CD4-positive, alpha-beta memory T cell (primary cell): ENCODE measurements at places on chromosomes 1 and 21. TPM values are rescaled to one million over a fixed set of nuclear protein-coding genes. Genes with fewer than 3 reads are reported as not detected.

- H3K36me3 ChIP-seq: no peaks in the 10 kb centered on the region
- H3K4me3 ChIP-seq: no peak overlapping the region
- no peak for DNase-seq
- no peaks in the 10 kb centered on the region for H3K4me1 ChIP-seq
- no peaks in the 10 kb centered on the region for H3K27me3 ChIP-seq
- no peak overlapping the region for H3K27ac ChIP-seq
Observed at GRCh38 chr1:192986110-192986747, 72.9 kb downstream of the UCHL5 start.

DNA sequence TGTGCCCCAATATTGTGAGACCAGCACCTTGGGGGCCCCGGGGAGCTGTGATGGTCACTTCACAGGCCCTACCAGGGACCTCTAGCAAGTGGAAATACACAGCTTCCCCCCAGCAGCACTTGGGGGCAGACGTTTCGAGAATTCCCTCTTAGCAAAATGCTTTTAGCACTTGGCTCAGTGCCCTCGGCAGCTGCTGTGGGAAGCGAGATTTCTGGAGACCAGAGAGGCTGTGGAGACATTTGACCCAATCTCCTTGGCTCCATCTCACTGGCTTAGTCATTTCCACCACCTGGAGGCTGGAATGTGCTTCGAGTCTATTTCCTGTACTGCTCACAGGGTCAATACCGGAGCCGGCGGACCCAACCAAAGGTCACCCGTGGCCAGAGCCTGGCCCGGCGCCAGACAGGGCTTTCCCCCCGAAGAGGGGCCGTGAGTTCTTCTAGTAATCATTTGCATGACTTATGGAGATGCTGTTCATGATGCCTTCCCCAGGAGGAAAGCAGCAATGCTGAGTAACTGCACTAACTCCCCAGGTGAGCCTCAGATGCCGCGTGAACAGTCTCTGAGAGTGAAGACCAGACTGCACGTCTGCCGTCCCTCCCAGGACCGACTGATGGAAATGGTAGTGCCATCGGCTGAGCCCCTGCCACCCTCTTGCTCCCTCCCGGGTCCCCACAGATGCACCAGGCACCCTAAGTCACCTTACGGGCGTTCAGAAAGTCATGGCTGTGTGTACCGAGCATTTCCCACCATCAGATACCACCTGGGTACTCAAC is 4.4 kb upstream of the C2CD2 start:
- no peaks in the 10 kb centered on the region for H3K36me3 ChIP-seq
- H3K27me3 ChIP-seq: no peaks in the 10 kb centered on the region
- no peak overlapping the region for H3K27ac ChIP-seq
- H3K4me1 ChIP-seq: peaks cover 6% of the 10 kb centered on the region
- DNase-seq: no peak
- H3K4me3 ChIP-seq: no peak overlapping the region

DNA sequence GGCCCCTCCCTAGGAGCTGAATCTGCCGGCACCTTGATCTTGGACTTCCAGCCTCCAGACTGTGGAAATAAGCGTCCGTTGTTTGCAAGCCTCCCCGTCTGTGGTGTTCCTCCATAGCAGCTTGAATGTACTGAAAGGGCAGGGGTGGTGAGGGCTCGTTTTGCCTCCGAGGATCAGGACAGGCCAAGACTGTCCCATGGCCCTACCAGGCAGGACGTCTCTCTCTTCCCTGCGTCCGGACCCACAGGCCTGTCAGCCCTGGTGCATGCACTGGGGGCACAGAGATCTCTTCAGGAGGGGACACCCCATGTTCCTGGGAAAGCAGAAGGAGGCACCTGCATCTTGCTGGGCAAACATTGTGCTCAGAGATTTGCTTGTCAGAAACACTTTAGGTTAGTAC is 156.3 kb upstream of the C1orf174 start:
- no peak overlapping the region for H3K4me3 ChIP-seq
- H3K27ac ChIP-seq: no peak overlapping the region
- H3K27me3 ChIP-seq: no peaks in the 10 kb centered on the region
- DNase-seq: no peak
- H3K36me3 ChIP-seq: no peaks in the 10 kb centered on the region

The TNFSF4 gene
- 3.9 TPM for total RNA-seq

DNA sequence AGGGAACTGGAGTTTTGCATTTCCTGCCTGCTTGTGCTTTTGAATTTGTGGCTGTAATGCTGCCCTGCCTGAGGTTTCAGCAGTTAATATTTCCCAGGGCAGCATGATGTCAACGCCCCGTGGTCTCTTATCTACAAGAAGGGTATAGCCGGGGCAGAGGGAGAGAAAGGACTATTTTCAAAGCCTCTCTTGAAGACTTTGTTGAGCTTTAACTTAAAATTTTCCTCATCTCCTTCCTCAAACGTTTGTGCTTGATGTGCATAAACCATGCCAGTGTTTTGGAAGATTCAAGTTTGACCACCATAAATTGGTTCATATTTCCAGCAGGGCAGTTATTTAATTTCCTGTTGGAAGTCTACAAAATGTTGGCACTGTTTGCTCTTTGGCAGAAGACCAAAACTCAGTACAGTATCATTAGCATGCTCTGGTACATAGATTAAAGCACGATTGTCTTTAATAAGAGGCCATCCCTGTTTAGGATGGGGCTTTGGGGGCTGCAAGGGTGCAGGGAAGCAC is 43.4 kb downstream of the ROR1 start:
- no peak for DNase-seq
- H3K4me1 ChIP-seq: no peaks in the 10 kb centered on the region
- H3K27me3 ChIP-seq: no peaks in the 10 kb centered on the region
- no peak overlapping the region for H3K4me3 ChIP-seq
- H3K36me3 ChIP-seq: no peaks in the 10 kb centered on the region

- H3K4me3 ChIP-seq: no peak overlapping the region
- no peaks in the 10 kb centered on the region for H3K27me3 ChIP-seq
- no peaks in the 10 kb centered on the region for H3K4me1 ChIP-seq
- no peaks in the 10 kb centered on the region for H3K36me3 ChIP-seq
Observed at GRCh38 chr1:76027341-76027740, 47.2 kb upstream of the ST6GALNAC3 start.

DNA sequence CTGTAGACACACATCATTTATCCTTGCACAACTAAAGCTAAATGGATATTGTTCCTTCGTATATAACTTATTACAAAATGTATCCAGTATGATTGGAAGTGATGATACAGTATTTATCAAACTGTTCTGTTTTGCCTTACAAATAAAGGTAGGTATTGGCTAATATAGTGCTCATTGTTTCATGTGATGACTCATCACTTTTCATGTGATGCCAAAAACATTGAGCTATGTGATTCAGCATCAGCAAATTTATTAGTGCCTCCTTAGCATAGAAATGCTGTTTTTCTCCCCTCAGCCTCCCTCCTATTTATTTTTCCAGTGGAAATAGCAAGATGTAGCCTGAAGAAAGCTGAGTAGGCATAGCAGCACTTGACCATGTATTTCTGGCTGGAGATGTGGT is 228.6 kb upstream of the LYPLAL1 start:
- H3K27me3 ChIP-seq: no peaks in the 10 kb centered on the region
- H3K36me3 ChIP-seq: no peaks in the 10 kb centered on the region
- DNase-seq: no peak
- no peaks in the 10 kb centered on the region for H3K4me1 ChIP-seq
- H3K27ac ChIP-seq: no peak overlapping the region

DNA sequence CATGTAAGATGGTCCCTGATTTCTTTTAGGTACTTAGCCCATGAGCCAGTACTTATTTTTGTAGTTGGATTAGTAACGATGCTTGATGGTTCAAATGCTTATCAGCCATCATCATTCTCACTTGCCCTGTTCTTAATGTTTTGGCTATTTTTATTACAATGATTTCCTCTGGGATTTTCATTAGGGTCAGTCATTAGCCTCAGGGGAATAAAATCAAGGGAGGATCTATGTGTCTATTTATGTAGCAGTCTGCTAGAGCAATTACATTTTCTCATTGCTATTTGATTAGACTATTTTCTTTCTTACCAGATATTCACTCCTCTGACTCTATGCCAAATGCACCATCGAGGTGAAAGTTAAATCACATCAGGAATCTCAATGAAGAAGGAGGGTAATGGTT is 10.9 kb upstream of the CCT8 start:
- H3K36me3 ChIP-seq: no peaks in the 10 kb centered on the region
- H3K27ac ChIP-seq: no peak overlapping the region
- no peak for DNase-seq
- peaks cover 39% of the 10 kb centered on the region for H3K4me1 ChIP-seq

GRCh38 chr21:42525029-42525581 is 11.5 kb downstream of the SLC37A1 start:
- H3K27ac ChIP-seq: no peak overlapping the region
- no peak overlapping the region for H3K4me3 ChIP-seq
- peaks cover 32% of the 10 kb centered on the region for H3K4me1 ChIP-seq
- H3K27me3 ChIP-seq: no peaks in the 10 kb centered on the region
- peaks cover 5% of the 10 kb centered on the region for H3K36me3 ChIP-seq

DNA sequence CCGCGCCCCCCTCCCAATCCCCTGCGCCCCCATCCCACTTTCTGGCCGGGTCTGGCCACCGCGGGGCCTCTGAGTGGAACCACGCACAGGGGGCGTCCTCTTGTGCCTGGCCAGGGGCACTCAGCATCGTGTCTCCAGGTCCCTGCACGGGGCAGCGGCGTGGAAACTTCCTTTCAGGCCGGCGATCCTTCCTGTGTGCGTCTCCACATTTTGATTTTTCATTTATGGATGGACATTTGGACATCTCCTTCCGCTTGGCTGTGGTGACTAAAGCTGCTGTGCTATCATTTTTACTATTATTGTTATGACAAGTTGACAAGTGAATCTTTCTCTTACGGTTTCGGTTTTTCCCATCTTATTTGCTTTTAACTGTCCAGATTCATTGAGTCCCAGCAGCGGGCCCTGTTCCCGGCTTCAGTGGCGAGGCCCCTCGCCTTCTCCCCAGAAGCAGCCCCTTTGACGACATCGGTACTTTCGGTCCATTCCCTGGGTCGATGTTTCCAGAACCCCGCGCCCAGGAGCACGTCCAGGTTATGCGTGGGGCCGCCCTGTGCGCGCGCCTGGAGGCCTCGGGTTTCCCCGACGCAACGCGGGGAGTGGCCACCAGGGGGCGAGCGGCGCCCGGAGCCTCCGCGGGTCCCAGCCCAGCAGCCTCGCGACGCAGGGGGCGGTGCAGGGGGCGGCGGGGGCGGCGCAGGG is 12.4 kb upstream of the SLC19A1 start:
- peak; percentile 81 for DNase-seq
- peak overlapping the region; percentile 63 for H3K27ac ChIP-seq
- no peaks in the 10 kb centered on the region for H3K36me3 ChIP-seq
- no peaks in the 10 kb centered on the region for H3K27me3 ChIP-seq
- peak overlapping the region; percentile 87 for H3K4me3 ChIP-seq
- peaks cover 34% of the 10 kb centered on the region for H3K4me1 ChIP-seq

DNA sequence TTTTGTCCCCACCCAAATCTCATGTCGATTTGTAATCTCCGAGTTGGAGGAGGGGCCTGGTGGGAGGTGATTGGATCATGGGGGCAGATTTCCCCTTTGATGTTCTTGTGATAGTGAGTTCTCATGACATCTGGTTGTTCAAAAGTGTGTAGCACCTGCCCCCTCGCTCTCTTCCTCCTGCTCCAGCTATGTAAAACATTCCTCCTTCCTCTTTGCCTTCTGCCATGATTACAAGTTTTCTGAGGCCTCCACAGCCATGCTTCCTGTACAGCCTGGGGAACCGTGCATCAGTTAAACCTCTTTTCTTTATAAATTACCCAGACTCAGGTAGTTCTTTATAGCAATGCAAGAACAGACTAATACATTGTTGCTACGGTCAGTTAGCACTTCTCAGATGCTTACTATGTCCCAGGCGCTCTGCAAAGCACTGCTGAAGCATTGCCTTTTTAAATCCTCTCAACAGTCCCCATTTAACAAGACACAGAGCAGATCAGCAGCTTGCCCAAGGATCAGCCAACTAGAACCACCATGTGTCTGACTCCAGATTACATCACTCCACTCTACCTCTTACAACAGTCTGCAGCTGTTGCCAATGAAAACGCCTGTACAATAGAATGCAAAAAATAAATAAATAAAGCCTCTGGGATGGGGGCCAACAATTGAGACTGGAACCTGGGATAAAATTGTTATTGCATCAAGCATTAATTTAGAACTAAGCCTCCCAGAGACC is 52.4 kb upstream of the USP1 start:
- H3K4me1 ChIP-seq: no peaks in the 10 kb centered on the region
- H3K4me3 ChIP-seq: no peak overlapping the region
- no peaks in the 10 kb centered on the region for H3K36me3 ChIP-seq

The RHBG gene
- total RNA-seq: not detected

The NTNG1 gene
- not detected for total RNA-seq

- no peak overlapping the region for H3K27ac ChIP-seq
- no peak for DNase-seq
- no peaks in the 10 kb centered on the region for H3K4me1 ChIP-seq
- no peaks in the 10 kb centered on the region for H3K27me3 ChIP-seq
- no peak overlapping the region for H3K4me3 ChIP-seq
Observed at GRCh38 chr1:239858057-239858456, 233.6 kb upstream of the FMN2 start.

The WDR64 gene
- not detected for total RNA-seq

The ILDR2 gene
- 0.52 TPM for total RNA-seq

DNA sequence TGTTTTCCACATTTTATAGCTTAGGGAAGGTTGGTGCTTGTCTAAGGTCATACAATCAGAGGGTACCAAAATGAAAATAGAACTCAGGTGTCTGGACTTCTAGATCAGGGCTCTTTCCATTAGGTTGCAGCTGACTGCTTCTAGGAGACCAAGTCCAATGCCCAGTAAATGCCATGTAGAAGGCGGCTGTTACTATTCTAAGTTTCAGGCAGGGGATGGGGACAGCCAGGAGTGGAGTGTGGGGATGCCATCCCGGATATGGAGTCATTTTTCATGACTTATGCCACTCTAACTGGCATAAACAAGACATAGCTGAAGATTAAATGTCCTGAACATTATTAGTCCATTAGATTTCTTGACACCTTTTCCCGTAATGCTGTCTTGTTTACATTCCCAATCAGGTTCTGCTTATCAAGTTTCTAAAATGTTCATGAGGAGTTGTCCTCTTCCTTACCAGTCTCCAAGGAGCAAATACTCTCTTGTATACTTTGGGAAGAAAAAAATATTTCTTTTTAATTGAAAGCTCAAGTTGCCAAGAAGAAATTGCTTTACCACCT is 31.5 kb downstream of the XCL1 start:
- H3K27me3 ChIP-seq: no peaks in the 10 kb centered on the region
- no peaks in the 10 kb centered on the region for H3K4me1 ChIP-seq
- no peak for DNase-seq
- H3K36me3 ChIP-seq: no peaks in the 10 kb centered on the region

GRCh38 chr1:24151175-24151533 is 8.2 kb upstream of the IL22RA1 start:
- no peaks in the 10 kb centered on the region for H3K27me3 ChIP-seq
- DNase-seq: no peak
- H3K4me3 ChIP-seq: no peak overlapping the region
- H3K4me1 ChIP-seq: peaks cover 10% of the 10 kb centered on the region
- no peaks in the 10 kb centered on the region for H3K36me3 ChIP-seq

GRCh38 chr1:24724345-24725208 is 20.7 kb upstream of the CLIC4 start:
- DNase-seq: no peak
- H3K4me1 ChIP-seq: peaks cover 3% of the 10 kb centered on the region
- H3K36me3 ChIP-seq: no peaks in the 10 kb centered on the region
- H3K4me3 ChIP-seq: no peak overlapping the region
